ENCODE measurements at places on chromosomes 13 and 19. TPM values are rescaled to one million over a fixed set of nuclear protein-coding genes. Genes with fewer than 3 reads are reported as not detected.
A peak's percentile ranks its signal among the peaks of the same experiment; 100 is the strongest.

DNA sequence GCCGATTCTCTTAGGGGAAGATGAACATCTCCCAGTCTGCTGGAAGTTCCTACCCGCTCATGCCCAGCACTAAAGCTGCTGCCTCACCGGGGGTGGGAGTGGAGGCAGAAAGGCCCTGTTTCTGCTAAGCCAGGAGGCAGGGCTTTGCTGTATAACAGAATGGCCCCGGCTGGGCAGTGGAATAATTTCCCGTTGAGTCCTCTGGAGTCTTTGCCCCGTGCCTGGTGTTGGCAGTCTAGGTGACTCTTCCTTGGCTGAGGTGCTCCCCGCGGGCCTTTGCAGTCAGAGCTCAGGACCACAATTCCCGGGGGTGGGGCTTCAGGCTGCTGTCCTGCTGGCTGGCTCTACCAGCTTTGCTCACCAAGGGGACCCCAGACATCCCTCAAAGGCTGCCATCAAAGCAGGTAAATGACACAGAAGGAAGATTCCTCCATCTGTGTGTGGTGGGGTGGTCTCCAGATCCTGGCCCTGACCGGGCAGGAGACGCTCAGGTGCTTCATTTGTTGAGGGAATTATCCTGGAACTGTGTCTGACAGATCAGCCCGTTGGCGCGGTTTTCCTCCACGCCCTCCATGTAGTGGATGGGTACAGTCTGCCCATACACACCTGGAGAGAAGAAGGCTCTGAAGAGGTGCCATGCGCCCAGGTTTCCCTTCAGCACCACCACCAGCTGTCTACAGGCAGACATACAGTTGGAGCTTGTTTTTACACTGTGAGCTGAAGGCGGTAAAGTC is 209.9 kb downstream of the TEX29 start:
- no peak for DNase-seq

DNA sequence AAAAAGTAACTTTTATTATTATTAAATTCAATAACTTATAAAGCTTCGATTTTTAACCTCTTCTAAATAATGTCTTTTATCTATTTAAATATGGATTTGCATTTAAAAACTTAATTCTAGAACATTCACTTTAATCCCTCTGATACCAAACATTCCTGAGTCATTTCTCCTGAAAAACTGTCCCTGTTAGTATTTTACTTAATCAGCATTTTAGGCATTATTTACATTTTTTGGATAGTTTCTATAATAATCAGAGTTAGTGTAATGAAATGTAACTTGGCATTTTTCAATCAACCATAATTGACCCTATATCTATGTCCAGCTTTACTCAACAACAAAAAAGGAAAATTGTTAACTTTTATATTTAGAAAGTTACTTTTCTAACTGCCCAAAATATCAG is 428.1 kb downstream of the PCDH17 start:
- DNase-seq = no peak

DNA sequence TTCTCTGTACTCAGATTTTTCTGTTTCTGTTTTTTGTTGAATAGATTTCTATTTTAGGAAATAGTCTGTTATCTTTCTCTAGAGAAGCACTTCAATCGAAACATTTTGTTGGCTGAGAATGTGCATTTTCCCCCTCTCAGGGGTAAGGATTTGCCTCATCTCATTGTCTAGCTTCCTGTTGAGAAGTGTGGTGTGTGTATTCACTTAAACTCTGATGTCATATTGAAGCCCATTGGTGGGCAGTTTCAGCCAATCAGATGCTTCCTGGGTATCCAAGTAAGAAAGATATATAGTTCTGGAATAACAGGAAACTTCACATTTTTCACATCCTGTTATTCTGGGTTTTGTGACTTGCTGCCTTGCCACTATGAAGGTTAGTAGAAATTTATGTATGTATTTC is 87.6 kb downstream of the ARHGEF7 start:
- peak; percentile 67 for DNase-seq

DNA sequence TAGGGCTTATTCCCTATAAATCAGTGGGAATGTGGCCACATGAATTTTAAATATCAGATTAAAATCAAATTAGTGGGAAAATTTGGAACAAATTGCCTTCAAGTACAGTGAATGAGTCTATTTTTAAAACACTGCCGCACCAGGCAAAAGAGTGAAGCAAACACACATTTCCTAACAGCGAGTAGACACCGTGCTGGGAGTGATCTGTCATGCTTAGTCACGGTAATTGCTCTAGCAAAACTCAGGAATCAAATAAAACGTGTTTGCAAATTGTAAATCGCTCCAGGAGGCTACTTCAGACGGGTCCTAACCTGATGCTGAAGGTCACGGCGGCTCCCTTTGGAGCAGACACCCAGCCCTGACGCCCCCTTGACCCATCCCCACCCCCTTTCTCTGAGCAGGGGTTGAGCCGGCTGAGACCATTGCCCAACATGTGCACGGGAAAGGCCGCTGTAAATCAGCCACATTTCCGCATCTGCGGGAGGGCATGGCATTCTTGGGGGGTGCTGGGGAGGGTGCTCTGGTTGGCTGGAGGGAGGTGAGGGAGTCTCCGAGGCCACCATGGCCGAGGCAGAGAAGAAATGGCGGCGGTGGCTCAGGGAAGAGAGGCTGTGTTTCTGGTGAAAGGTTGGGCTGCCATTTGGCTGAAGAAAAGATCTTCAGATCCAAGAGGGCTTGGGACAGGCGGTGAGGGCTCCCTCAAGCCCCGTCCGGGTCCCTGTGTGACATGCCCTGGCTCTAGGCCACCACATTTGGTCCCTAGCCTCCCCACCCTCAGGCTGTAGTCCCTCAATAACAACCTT is 8.9 kb downstream of the CEBPA start:
- DNase-seq = peak; percentile 43

DNA sequence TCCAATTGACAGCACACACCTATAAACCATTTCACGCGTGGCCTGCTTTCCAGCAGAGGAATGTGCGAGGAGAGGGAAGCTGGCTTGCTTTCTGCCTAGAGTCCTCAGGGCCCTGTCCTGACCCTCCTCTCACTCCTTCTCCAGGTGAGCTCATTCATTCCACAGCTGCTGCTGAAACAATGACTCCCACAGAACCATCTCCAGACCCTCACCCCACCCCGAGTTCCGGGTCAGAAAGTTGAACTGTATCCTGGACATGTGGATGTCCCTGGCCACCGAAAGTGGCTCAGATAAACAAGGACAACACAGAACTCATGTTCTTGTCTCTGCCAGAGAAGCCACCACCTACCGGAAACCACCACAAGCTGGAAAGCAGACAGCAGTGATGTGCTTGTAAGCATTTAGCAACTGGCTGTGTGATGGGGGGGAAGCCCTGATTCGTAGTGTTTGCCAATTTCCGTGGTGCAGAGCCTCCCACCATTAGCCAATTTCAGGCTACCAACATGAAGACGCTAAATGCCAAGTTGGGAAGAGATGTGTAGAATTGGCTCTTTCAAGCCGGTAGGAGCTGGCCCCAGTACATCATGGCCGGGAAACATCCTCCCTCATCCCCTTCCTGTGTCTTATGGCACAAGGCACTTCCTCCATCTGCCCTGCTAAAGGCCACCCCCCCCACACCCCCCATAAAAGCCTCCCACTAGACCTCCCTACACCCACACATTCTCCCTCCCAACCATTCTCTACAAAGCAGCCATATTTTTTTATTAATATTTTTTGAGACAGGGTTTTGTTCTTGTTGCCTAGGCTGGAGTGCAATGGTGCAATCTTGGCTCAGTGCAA is 5.0 kb downstream of the SYCE2 start:
- no peak for DNase-seq

GRCh38 chr13:47025791-47026447 is 129.1 kb upstream of the HTR2A start:
- DNase-seq = no peak

GRCh38 chr19:46537136-46538097 is 41.8 kb upstream of the PNMA8B start:
- peak; percentile 33 for DNase-seq

The PEAK3 gene
- not detected for total RNA-seq

GRCh38 chr13:32267836-32268439 is 47.2 kb downstream of the ZAR1L start:
- DNase-seq = no peak

The MADCAM1 gene
- not detected for total RNA-seq

GRCh38 chr13:106373989-106374572 is 161.4 kb downstream of the EFNB2 start:
- no peak for DNase-seq

GRCh38 chr13:80312967-80313366 is 28.0 kb downstream of the SPRY2 start:
- DNase-seq = no peak

DNA sequence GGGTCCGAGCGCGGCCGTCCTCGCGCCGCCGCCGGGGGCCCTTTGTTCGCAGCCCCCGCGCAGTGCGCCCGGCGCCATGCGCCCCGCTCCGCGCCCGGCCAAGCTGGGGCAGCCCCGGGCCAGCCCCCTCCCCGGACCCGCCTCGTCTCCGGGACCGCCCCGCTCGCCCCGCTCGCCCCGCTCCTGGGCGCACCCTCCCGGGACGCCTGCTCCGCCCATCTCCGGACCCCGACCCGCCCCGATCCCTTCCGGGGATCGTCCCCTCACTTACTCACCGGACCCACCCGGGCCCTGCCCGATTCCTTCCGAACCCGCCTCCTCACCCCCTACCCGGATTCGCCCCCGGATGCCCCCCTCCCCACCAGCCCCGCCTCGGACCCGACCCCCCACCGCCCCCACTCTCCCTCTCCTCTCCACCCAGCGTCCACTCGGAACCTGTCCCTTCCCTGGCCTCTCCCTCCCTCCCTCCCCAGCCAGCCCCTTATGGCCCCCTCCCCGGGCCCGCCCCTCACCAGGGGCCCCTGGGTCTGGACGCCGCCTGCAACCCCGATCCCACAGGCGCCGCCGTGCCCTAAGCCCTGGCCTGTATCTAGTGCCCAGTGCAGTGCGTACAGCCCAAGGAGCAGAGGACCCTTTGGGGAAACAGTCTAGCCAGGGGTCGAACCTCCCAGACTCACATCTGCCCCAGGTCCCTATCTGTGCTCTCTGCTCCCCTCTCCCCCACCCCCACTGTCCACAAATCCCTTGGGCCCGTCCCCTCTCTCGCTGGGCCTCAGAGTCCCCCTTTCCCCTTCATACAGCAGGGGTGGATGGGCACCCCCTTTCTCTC is at the start of gene CPAMD8:
Gene CPAMD8 (minus strand): TSS at position 105 of the 829 bp plus-strand sequence. CDS start 168 bp downstream, outside the sequence.
- DNase-seq = no peak

GRCh38 chr19:33497778-33498175 is 23.8 kb downstream of the PEPD start:
- DNase-seq = no peak

DNA sequence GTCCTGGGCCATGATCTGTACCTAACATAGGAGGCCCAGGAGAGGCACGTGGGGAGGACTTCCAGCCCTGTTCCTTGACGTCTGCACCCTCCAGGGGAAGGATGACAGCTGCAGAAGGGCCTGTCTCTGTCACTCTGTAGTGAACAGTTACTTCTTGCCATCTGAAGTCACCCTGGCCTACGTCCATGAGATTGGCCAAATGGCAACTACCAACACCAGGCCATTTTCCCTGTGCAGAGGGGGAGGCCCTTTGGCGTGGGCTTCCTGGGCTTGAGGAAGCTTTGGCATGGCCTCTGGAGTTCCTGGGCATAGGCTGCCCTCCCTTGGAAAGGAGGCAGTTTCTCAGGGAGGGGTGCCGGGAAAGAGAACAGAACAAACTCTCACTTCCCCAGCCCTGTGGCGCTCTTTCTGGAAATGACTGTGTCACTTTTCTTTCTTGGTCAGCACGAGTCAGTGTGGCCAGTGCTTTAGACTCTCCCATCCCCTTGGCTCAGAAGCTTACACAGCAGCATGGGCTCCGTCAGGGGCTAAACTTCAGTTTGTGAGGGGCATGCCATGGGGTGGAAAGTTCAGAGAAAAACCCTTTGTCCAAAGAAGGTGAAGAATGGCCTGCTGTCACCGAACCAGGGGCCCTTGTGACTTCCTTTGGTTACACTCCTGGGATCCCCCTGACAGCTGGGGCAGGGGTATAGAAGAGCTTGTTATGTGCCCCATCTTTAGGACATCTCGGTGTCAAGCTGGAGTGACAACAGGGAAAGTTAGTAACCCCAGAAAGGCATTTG is 5.3 kb downstream of the CARM1 start:
- DNase-seq = no peak

DNA sequence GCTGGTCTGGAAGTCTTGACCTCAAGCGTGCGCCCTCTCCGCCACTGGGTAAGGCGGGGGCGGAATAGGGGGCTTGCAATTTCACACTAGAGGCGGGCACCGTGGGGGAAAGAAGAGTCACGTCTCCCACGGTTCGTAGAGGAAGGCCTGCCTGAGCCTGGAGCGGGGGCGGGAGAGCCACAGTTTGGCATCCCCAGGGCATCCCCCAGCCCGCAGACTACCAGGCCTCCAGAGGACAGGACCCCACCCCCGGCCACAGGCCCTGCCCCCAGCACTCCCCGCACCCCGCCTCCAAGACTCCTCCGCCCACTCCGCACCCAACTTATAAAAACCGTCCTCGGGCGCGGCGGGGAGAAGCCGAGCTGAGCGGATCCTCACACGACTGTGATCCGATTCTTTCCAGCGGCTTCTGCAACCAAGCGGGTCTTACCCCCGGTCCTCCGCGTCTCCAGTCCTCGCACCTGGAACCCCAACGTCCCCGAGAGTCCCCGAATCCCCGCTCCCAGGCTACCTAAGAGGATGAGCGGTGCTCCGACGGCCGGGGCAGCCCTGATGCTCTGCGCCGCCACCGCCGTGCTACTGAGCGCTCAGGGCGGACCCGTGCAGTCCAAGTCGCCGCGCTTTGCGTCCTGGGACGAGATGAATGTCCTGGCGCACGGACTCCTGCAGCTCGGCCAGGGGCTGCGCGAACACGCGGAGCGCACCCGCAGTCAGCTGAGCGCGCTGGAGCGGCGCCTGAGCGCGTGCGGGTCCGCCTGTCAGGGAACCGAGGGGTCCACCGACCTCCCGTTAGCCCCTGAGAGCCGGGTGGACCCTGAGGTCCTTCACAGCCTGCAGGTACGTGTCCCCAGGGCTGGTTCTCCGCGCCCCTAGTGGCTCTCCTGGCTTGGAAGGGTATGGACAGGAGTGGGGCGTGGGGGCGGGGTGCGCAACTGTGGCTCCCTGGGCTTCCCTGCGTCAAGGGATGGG is at the start of gene ANGPTL4:
Gene ANGPTL4 (plus strand): TSS at position 353 of the 969 bp plus-strand sequence. CDS start 167 bp downstream, at position 520.
- peak; percentile 25 for DNase-seq

The HOMER3 gene
- total RNA-seq = 25.0 TPM

GRCh38 chr13:50389726-50390125 is 374.5 kb downstream of the KCNRG start:
- peak; percentile 92 for DNase-seq

- no peak for DNase-seq
Observed at GRCh38 chr19:31160336-31160926, 188.8 kb downstream of the TSHZ3 start.
